ENCODE measurements at places on chromosomes 4 and X.

DNA sequence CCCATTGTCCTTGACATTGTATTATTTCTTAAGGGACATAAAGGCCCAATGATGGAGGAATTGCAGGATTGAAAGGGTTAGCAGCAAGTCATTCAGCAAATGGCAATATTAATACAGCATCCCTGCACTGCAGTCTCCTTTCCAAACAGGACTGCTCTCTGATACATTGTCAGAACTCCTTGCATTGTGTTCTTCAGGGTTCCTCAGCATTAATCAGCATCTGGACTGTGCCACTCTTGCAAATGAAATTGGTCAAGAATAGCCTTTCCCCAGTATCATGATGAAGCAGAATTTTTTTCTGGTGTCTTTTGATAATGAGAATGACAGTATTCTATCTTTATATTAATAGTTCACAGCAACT is 272.6 kb upstream of the HAND2 start:
- DNase-seq = no peak

- no peak for DNase-seq
Observed at GRCh38 chr4:127165971-127166370, 466.8 kb upstream of the INTU start.

DNA sequence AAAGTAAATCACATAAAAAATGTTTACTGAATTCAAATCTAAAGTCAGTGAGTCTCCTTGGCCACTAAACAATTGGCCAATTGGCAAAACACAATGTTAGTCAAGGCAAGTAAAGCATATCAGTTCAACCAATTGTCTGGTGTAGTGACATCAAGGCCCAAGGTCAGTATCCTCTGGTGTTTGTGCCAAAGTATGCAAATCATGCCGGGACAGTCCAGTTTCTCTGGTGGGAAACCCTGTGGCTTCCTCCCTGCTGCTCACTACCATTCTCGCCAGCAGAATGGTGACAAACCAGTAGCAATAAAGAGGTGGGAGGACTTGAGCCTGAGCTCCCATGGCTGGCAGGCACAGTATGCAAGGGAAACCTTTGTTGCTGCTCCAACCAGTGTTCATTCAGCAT is 314.9 kb upstream of the FGF13 start:
- no peak for DNase-seq

- no peak for DNase-seq
Observed at GRCh38 chrX:121598356-121598755, 550.9 kb downstream of the GLUD2 start.

- no peak for DNase-seq
Observed at GRCh38 chr4:2408401-2408958, 10.0 kb downstream of the ZFYVE28 start.

DNA sequence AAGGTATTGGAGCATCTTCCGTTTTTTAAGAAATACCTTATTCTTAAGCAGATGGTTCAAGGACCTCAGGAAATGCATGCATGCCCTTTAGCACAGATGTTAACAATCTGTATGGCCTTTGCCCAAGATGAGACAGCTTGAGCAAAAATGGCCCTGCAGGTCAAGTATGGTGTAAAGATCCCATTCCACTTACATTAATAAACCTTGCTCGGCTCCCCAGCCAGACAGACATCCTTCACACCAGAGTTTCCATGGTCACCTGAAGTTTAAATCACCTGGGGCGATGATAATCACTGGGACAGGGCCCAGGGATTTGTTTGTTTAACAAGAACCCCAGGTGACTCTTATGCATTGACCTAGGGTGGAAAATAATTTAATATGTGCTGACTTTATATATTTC is 287.0 kb upstream of the NOCT start:
- DNase-seq = no peak

GRCh38 chrX:154352012-154352401 is 22.4 kb downstream of the FLNA start:
- DNase-seq = no peak

- no peak for DNase-seq
Observed at GRCh38 chrX:48802905-48803200, 986 bp downstream of the HDAC6 start.

DNA sequence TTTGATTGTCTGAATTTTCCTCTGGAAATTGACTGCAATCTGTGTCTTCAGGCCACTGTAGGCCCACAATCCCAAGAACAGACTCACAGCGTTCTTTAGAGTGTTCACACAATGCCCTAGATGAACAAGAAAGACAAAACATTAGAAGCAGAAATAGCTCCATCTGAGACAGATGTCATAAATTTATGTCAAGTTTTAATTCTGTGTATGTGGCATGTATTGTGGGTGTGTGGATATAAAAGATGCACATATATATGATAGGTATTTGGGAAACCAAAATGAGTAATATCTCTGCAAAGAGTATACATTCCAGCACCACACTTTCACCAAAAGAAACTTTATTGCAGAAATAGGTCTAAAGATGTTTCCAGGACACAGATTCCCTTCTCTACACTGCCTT is 176.1 kb downstream of the CORIN start:
- no peak for DNase-seq

- DNase-seq = no peak
Observed at GRCh38 chr4:147054228-147054872, 108.7 kb upstream of the TTC29 start.

GRCh38 chrX:10819973-10820372 is 199.6 kb upstream of the MID1 start:
- no peak for DNase-seq

DNA sequence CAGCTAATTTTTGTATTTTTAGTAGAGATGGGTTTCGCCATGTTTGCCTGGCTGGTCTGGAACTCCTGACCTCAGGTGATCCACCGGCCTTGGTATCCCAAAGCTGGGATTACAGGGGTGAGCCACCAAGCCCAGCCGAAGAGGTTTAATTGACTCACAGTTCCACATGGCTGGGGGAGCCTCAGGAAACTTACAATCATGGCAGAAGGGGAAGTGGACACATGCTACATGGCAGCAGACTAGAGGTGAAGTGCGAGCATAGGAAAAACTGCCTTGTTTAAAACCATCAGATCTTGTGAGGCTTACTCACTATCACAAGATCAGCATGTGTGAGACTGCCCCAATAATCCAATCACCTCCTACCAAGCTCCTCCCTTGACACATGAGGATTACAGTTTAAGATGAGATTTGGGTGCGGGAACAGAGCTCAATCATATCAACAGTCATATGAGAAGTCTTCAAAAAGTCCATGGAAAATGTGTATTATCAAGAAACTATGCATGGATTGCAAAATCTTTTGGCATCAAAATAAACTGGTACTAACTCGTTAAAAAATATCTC is 25.8 kb upstream of the RPL39 start:
- no peak for DNase-seq

DNA sequence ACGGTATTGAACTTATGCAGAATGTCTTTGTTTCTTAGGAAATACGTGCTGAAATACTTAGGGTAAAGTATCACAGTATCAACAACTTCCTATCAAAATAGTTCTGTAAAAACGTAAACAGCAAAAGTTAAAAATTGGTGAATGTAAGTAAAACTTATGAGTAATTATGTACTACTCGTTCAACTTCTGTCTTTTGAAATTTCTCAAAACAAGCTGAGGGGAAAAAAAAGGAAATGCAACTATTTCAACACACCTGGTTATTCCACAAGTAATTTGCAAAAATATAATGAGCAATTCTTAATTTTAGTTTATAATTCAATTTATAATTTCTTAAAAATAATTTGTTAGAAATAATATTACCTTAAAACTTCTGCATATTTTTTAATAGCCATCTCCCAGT is 8.3 kb downstream of the PPID start:
- DNase-seq = no peak

GRCh38 chr4:36115312-36115711 is 129.0 kb downstream of the ARAP2 start:
- no peak for DNase-seq

DNA sequence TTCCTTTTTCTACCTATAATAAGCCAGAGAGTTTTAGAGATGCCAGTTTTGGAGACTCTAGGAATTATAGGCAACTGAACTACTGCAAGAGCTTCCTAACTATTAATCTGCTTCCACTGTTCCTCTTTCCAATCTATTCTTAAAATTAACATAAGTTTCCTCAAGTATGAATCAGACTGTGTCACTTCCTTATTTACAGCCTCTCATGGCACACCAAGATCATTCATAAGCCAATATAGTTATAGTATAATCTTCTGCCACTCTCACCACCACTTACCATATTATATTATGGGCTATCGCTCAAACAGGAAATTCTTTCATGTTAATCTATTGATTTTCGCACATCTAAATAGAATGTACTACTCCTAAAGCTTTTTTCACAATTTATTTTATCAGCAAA is 383.5 kb downstream of the STPG2 start:
- DNase-seq = no peak

DNA sequence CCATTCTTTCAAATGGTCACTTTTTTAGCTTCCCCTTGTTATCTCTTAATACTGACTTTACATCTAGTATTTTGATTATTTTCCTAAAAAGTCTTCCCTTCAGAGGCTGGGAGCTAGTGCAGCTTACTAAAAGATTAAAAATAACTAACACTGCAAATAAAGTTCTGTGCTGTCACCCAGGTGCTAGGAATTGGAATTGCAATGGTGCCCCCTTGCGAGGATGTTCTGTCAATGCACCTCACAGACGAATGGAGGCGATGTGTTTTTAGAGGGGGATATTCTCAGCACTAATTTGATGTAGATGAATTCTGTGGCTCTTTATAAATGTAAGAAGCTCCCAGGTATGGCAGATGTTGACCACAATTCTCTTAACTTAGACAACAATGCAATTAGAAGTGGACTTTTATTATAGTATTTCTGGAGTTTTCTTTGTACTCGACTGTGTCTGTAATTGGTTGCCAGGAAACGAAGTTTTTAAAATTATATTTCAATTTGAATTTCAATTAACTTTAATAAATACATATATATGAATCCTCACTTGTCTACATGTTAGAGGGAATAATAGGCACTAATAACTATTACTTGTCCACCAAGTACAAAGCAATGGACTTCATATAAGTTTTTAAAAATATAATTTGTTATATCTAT is 22.0 kb upstream of the SMIM31 start:
- no peak for DNase-seq

- no peak for DNase-seq
Observed at GRCh38 chr4:172168888-172169287, 355.7 kb downstream of the GALNTL6 start.

- no peak for DNase-seq
Observed at GRCh38 chr4:87851332-87851731, 18.6 kb downstream of the MEPE start.

DNA sequence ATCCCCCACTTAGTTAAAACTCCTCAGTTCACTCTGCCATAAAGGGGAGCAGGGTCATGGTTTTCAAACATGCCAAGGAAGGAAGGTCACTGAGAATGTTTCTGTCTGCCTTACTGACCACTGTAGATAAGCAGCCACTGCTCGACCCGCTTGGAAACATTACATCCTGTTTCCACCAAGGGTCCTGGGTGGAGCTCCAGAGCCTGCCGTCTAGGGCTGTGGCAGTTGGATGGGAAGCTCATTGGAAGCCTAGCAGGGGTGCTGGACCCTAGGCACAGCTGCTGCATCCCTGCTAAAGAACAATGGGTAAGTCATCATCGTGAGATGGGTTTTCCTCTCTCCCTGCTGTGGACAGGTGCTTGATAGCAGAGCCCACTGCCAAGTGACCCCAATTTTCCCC is 76.0 kb upstream of the SRD5A3 start:
- DNase-seq = no peak

DNA sequence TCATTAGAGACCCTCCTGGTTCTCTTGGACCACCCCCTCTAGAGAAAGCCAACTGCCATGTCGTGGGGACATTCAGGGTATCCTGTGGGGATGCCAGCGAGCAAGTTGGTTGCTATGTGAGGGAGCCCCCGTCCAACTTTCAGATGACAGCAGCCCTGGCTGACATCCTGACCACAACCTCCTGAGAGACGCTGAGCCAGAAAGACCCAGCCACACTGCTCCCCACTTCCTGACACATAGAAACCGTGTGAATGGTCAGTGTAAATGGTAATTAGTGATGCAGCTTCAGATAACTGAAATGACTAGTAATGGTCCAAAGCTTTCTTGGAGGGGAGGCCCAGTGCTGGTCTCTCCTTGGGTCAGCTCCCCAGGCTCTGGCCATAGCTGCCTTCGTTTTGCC is 10.8 kb downstream of the CLCN4 start:
- DNase-seq = no peak

DNA sequence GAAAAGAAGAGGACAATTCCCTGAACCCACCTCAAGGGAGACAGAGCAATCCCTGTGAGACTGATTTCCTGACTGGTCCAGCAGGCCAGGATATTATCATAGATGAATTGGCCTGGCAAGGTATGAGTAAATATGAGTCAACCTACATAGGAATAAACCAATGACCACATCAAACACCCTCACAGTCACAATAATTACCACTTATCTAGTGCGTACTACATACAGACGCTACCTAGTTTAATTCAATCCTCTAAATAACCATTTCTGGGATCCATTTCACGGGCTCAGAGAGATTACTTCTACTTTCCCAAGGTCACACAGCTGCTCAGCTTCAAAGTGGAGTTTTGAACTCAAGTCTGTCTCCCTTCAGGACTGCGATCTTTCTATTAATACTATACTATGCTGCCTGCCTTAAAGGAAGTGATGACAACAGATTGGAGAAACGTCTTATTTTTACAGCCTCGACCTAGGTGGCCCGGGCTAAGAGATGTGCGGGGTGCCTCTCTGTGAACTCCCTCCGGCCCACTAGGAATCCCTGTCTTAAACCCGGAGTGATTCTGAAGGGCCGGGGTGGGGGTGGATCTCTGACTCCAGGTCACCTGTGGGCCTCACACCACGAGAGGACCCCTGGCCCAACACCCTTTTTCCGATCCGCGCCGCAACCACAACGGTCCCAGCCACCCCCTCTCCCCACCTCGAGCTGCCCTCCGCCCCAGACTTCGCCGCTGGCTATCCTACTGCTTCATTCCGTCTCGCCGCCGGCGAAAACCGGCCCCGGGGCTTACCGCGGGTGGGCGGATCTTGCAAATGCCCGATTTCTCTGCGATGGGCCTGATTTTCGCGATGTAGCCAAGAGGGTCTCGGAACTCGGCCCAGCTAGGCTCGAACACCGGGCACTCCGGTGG is 800 bp downstream of the KDM5C start:
- DNase-seq = peak; percentile 16

DNA sequence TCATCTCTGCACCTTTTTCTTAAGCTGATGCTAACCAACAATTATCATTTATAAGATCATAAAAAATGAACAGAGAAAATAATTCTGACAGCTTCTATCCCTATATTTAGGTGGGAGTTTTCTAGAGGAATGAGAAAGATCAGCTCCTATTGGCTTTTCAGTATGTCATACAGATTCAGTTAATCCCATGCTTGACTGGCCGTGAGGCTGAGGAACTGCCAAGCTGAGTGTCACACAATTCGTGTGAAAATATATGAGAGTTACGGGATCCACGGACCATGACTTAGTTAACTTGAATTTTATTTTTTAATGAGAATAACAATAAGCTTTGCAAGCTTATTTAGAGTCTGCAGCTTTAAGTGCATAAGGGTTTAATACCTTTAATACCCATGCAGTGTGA is 37.5 kb downstream of the PHEX start:
- DNase-seq = no peak

GRCh38 chrX:131746491-131746968 is 202.7 kb downstream of the OR13H1 start:
- DNase-seq = peak; percentile 71
